Activated naive CD4-positive, alpha-beta T cell treated with anti-CD3 and anti-CD28 coated beads for 36 hours (primary cell): ENCODE measurements at places on chromosomes 1 and 21. TPM values are rescaled to one million over a fixed set of nuclear protein-coding genes. Genes with fewer than 3 reads are reported as not detected.
A peak's percentile ranks its signal among the peaks of the same experiment; 100 is the strongest.

The UQCRHL gene
- 1.7 TPM for total RNA-seq

The HUNK gene
- total RNA-seq, result 0.20 TPM

The ZNF683 gene
- not detected for total RNA-seq

The AZIN2 gene
- total RNA-seq, result 1.5 TPM

GRCh38 chr1:19363536-19364152, 51.5 kb downstream of the SLC66A1 start:
- no peak overlapping the region for H3K4me3 ChIP-seq
- no peaks in the 10 kb centered on the region for H3K36me3 ChIP-seq
- H3K4me1 ChIP-seq, result peaks cover 52% of the 10 kb centered on the region
- DNase-seq, result no peak
- H3K27ac ChIP-seq, result no peak overlapping the region
- no peaks in the 10 kb centered on the region for H3K27me3 ChIP-seq

- H3K36me3 ChIP-seq, result no peaks in the 10 kb centered on the region
- H3K27me3 ChIP-seq, result no peaks in the 10 kb centered on the region
- no peak for DNase-seq
- no peak overlapping the region for H3K27ac ChIP-seq
- H3K4me1 ChIP-seq, result peaks cover 3% of the 10 kb centered on the region
- H3K4me3 ChIP-seq, result no peak overlapping the region
Observed at GRCh38 chr1:206839006-206839560, 26.3 kb upstream of the IL20 start.

DNA sequence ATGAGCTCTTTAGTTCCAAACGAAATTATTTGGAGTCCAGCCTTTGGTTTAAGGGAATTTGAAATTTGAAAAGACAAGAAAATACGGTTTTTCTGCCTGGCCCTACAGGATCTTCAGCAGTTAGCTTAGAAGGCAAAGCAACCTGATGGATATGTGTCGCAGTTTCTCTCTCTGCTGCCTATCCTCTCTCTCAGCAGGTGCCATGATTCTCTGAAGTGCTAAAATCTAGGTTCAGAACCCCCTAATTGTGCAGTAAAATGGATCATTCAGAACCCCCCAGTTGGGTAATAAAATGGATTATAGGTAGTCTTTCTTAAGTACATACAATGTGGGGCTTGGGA, 446 bp upstream of the DEPDC1 start:
- no peak for DNase-seq
- H3K4me3 ChIP-seq, result peak overlapping the region; percentile 78
- peak overlapping the region; percentile 50 for H3K27ac ChIP-seq
- H3K4me1 ChIP-seq, result peaks cover 12% of the 10 kb centered on the region
- peaks cover 2% of the 10 kb centered on the region for H3K36me3 ChIP-seq
- H3K27me3 ChIP-seq, result peaks cover 30% of the 10 kb centered on the region

DNA sequence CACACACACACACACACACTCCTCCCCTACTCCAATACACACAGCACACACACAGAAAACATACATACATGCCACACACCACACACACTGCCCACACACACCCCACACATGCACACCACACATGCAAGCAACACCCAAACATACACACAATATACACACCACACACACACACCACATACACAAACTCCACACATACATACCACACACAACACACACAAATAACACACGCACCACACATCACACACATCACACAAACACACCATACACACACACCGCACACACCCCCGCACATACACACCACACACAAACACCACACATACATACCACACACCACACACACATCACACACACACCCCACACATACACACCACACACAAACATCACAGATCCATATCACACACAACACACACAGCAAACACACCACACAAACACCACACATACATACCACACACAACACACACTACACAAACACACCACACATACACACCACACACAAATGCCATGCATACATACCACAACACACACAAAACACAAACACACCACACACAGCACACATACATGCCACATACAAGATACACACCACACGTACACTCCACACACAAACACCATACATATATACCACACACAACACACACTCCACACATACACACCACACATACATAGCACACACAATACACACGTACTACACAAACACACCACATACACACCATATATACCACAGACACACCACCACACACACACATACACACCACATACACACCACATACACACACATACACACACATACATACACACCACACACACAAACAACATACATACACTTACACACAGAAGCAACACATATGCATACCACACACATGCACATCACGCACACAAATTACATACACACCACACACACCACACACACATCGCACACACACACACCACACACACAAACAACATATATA, 932 bp upstream of the RAB7B start:
- H3K4me3 ChIP-seq, result no peak overlapping the region
- peaks cover 22% of the 10 kb centered on the region for H3K4me1 ChIP-seq
- peaks cover 6% of the 10 kb centered on the region for H3K27me3 ChIP-seq
- no peak overlapping the region for H3K27ac ChIP-seq

DNA sequence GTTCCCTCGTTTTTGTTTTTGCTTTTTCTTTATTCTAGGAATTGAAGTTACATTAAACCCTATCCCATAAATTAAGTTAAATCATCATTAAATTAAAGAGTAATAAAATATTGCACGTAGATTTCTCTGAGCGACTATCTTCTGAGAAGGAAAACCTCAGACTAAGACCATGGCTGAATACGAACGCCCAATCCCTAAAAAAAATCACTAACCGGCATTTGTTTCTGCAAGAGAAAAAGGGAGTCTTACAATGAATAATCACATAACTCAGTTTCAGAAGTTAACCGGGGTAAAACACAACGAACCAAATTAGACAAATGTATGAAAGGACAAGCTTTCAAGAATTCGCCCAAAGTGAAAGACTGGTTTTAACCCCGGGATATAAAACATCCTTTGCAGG, 1.3 kb downstream of the PIK3R3 start:
- DNase-seq, result no peak
- no peak overlapping the region for H3K4me3 ChIP-seq
- peaks cover 50% of the 10 kb centered on the region for H3K27me3 ChIP-seq
- H3K36me3 ChIP-seq, result no peaks in the 10 kb centered on the region
- H3K27ac ChIP-seq, result no peak overlapping the region

- no peak for DNase-seq
- H3K4me1 ChIP-seq, result no peaks in the 10 kb centered on the region
- H3K4me3 ChIP-seq, result no peak overlapping the region
- H3K27me3 ChIP-seq, result no peaks in the 10 kb centered on the region
Observed at GRCh38 chr1:67575861-67576260, 109.1 kb upstream of the GADD45A start.

DNA sequence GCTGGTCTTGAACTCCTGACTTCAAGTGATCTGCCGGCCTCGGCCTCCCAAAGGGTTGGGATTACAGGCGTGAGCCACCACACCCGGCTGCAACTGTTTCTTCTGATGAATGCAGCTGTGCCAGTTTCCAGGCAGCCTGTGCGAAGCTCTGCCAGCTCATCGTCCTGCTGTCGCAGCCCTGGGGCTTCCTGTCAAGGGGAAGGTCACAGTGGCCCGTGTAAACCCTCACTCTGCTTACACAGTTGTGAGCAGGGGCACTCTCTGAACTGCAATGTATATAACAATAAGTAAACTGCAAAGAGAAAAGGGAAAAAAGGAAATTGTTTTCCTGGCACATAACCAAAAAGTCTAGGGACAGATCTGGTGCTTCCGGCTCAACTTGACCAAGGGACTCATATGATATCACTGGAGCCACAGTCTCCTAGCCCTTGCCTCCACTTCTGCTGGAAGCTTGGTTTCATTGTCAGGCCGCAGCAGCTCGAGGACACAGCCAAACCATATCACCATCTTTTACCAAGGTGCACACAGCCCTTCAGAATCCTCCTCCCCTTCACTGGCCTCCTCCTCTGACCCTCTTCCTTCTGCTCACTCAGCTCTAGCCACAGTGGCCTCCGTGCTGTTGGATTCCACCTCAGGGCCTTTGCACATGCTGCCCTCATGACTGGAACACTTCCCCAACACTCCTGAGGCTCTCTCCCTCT, 22.8 kb upstream of the LBR start:
- H3K4me3 ChIP-seq, result no peak overlapping the region
- no peaks in the 10 kb centered on the region for H3K27me3 ChIP-seq
- DNase-seq, result peak; percentile 61
- H3K4me1 ChIP-seq, result peaks cover 41% of the 10 kb centered on the region

DNA sequence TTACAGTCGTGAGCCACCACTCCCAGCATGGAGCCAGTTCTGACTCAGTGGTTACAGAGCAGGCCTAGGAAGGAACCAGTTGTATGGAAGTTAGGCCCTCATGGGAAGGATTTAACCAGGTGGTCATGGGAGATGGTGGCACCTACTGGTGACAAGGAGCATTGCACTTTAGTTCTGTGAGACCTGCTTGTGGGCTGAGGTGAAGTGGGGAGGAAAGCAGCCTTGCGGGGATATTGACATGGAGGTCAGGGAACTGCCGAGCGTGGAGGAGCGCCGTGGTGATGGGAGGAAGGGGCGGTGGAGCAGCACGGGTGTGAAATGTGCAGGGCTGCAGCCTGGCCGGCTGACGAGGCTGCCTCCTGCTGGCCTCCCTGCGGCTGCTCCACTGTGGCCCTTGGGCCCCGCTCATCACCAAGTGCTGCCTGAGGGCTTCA, 100.4 kb downstream of the GALNT2 start:
- DNase-seq, result peak; percentile 58
- peak overlapping the region; percentile 50 for H3K27ac ChIP-seq
- H3K27me3 ChIP-seq, result no peaks in the 10 kb centered on the region
- no peaks in the 10 kb centered on the region for H3K36me3 ChIP-seq
- peaks cover 55% of the 10 kb centered on the region for H3K4me1 ChIP-seq
- no peak overlapping the region for H3K4me3 ChIP-seq
